ENCODE measurements at places on chromosomes 1 and 21.

- DNase-seq, result no peak
Measured at GRCh38 chr21:43373362-43374227, 53.3 kb downstream of the SIK1 start.

DNA sequence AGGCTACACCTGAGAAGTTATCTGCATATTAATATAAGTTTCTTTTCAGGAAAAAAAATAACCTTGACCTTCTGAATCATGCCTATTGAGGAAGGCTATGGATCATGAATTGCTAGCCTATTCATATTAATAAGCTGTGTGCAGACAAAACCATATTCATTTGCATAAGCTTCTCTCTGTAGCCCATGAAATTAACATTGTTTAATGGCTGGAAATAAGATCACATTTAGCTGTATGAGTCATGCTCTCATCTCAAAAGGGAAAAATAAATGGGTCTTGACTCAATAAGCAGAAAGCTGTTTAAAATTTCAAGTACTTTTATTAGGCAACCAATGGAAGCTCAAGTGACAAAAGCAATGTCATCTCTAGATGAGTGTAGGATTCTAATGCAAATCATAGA is 330.0 kb upstream of the DEPDC1 start:
- DNase-seq, result no peak

GRCh38 chr1:95058974-95059373 is 13.8 kb downstream of the ALG14 start:
- no peak for DNase-seq

- no peak for DNase-seq
Measured at GRCh38 chr1:71582673-71583072, 501.8 kb upstream of the ZRANB2 start.

DNA sequence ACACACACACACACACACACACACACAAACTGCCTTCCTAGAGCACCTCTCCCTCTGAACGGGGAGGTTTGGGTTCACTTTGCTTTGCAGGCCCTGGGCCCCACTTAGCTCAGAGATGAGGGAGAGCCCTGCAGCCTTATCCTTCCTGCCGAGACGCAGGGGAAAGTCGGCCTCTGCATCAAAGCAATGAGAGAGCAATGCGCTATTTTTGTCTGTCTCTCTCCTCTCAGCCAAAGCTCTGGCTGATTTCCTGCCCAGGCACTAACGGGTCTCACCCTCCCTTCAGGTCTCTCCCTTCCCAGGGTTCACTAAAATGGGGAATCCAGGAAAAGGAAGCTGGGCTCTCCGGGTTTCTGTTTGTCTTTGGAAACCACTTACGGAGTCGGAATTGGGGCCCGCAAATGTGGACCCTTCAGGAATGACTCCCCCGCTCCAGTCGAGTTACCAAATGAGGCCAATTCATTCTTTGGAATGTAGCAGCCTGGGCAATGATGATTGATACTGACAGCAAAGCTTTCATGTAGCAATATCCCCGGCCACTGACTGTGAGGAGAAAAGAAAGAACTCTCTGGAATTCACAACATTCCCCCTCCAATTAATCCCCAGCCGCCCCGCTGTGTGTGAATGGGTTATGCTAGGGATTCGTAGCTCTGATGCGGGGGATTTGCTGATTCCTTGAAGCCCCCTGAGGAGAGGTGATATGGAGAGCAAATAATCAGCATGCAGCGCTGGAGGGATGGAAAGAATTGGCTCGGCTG is 61.5 kb upstream of the WLS start:
- peak; percentile 56 for DNase-seq

DNA sequence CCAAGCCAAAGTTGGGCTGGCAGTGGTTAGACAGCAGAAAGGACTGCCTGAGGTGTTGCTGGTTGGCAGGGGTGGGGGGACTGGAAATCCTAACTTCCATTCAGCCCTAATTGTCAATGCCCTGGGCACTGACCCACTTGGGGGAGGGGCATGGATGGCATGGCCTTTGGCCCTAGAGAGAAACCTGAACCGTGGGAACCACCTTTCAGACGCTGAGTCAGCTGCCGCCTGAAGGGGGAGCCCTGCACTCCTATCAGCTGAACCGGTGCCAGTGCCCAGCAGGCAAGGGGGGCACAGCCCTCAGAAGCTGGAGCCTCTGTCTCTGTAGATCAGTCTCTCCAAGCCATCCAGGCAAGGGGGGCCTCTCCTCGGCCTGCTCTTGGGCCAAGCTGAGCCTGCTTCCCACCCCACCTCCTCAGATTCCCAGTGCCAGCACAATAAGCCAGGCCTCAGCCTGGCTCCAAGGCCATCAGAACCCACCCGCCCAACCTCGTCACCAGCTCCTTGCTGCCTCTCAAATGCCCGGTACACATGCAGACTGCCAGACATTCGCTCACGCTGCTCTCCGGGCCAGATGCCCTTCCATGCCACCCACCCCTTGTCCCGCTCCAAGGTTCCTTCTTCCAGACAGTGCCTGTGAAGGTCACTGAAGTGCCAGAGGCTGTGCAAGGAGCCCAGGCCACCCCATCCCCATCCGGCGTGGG is 11.6 kb downstream of the TINAGL1 start:
- no peak for DNase-seq

DNA sequence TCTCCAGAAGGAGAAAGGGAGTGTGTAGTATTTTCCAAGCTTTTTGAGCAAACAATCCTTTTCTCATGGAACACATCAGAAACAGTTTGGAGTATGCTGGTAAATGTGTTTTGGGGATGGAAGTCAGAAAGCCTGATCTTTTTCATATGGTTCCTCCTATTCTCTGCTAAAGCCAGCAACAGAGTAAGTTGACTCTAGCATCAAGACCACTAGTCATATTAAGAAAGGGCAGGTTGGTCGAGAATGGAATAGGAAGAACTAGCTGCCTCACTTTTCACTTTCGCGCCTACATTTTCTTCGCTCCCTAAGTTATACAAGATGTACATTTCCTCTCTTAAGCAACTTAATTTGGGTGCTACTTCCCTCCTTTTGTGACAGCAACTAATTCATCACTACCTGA is 24.0 kb downstream of the PPT1 start:
- no peak for DNase-seq

DNA sequence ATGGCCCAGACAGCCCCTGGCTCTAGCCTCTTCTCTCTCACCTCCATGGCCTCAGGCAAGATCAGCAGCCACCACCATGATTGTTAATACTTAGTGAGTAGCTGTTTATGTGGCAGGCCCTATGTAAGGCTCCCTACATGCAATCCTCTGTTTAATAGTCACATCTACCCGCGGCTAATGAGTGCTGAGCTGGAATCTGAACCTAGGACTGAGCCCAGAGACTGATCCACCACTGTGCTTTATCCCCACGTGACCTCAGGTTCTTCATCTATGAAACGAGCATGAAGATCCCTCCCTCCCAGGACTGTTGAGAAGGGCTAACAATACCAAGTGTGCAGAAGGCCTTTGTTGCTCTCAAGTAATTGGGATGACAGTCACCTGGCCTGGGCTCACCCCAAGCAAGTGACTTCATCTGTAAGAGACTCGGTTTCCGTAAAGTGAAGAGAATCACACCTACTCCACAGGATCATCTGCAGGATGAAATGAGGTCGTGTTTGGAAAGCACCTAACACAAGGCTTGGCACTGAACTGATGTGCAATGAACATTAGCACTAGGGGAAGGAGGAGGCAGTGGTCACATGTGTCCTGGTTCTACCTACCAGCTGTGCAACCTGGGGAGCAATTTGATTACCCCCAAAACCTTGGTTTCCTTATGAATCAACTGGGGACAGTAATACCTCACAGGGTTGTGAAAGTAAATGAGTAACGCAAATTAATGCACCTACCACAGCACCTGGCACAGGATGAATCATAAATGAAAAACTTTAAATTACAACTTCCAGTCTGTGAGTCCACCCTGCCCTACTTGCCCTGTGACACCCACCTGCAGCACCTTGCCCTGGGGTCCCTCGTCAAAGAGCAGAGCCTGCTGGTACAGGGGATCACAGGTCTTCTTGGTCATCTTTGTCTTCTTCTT is 37.2 kb downstream of the RIMS3 start:
- DNase-seq, result no peak

- no peak for DNase-seq
Measured at GRCh38 chr1:11132563-11133293, 33.1 kb upstream of the EXOSC10 start.

DNA sequence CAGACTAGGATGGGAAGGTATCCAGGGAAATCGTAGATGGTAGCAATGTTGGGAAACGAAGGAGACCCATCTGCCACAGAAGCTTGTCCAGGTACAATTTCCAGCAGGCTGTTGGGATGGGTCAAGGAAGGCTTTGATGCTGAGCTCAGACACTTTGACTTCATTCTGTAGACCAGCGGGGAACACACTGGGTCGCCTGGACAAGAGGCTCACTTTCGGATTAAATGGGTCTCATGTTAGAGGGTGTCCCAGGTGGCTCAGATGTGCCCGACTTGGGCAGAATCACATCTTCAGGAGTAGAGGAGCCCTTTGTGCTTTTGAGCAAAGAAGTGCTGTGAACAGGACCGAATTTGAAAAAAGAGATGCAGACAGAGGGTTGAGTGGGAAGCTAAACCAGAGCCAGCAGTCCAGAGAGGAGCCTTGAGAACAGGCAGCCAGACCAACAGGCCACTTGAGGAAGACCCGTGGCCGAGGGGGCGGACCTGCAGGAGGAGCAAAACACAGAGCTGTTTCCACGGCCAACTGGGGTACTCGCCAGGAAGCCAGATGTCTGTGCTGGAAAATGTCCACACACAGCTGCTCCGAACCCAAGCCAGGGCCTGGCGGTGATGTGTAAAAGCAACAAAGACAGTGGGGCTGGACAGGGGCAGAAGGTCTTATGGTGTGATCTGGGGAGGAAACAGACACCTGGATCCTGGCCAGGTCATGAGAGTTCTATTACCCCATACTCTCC is 146.9 kb downstream of the AJAP1 start:
- no peak for DNase-seq

DNA sequence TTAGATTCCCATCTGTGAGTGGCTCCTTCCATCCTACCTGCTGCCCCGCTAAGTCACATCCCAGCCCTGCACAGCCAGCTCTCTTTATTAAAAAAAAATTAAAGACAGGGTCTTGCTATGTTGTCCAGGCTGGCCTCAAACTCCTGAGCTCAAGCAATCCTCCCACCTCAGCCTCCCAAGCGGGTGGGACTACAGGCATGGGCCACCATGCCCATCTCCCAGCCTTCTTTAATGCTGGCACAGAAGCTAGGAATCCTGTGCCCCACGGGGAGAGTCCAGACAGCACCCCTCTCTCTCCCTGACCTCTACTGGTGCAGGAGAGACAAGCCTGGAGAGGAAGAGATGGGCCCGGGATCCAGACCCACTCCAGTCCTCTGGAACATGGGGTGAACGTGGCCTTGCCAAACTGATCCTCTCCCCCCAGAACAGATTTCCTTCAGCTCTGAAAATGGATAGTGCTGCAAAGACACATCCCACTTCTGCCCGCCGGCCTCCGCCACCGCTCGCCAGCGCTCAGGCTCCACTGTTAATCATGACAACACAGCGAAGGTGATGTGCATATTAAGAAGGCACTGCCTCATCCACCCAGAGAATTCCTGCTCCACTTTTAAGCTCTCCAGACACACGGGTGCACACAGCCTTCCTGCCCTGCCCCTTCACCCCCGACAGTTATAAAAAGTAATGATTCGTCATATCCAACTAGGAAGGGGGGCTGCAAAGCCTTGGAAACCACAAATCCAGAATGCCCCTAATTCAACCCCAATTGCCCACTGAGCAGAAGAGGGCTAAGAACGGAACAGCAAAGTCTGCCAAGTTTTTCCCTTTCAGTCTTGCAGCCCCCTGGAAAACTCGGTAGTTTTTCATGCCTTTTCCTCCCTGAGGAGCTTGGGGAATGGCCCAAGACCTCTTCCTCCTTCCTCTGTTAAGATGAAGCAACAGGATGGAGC is 68.1 kb downstream of the MRPL37 start:
- DNase-seq, result no peak

DNA sequence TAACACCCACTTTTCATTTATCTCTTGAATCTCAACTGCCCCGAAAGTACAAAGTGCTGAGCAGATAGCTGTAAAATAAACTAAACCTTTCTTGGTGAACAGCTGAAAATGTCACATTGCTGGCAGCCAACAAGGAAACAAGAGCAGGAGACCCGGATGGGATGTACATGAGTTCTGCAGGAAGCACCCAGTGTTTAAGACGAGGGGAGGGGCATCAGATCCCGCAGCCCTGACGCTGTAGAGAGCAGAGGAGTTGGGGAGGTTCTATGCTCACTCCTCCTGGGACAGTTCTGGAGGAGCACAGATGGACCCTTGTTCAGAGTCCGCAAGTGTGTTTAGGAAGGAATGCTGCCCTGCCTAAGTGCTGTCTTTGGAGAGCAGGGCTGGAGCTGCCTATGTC is 32.0 kb upstream of the EPHA8 start:
- no peak for DNase-seq

GRCh38 chr1:78760858-78761257 is 111.2 kb downstream of the IFI44 start:
- DNase-seq, result peak; percentile 31

DNA sequence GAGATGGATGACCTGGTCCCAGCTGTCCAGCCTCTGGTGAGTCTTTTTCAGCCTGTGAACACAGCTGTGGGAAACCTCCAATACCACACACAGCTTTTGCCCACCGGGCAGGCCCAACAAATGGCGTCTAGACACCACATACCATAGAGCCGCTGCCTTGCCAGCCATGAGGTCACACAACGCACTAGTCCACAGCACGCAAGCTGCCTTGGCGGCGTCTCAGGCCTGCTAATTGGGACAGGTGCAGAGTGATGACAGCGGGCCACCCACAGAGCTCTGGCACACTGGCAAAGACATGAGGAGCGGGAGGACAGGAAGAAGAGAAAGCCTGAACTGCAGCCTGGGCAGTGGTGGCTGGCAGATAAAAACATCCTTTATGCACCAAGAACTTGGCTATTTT is 125.5 kb downstream of the ADAMTS1 start:
- DNase-seq, result no peak

Measured in brain microvascular endothelial cell (primary cell).